AG08395 (cell line): ENCODE measurements at places on chromosomes 4 and X.
A peak's percentile ranks its signal among the peaks of the same experiment; 100 is the strongest.

GRCh38 chr4:149292425-149293007, 523.1 kb downstream of the IQCM start:
- DNase-seq, result no peak

DNA sequence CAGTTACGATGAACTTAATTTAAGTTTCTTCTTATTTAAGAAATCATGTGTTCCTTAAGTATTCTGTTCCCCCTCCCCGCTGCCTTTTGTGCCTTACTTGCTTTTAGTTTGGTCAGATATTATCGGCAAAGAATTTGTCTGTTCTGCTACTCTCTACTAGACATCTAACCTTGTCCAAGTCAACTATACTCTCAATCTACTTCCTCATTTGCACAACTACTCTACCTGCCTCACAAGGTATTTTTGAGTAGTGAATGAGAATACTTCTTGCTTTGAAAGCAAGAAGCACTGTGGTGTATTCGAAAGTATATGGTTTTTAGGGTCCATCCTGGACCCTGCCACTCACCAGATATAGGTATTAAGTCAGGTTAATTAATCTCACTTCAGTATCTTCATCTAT, 8.0 kb upstream of the KLHL5 start:
- DNase-seq, result no peak

- DNase-seq, result no peak
Observed at GRCh38 chr4:104693601-104694201, 199.0 kb upstream of the CXXC4 start.

GRCh38 chr4:132227151-132227856, 921.8 kb upstream of the PCDH10 start:
- DNase-seq, result no peak

DNA sequence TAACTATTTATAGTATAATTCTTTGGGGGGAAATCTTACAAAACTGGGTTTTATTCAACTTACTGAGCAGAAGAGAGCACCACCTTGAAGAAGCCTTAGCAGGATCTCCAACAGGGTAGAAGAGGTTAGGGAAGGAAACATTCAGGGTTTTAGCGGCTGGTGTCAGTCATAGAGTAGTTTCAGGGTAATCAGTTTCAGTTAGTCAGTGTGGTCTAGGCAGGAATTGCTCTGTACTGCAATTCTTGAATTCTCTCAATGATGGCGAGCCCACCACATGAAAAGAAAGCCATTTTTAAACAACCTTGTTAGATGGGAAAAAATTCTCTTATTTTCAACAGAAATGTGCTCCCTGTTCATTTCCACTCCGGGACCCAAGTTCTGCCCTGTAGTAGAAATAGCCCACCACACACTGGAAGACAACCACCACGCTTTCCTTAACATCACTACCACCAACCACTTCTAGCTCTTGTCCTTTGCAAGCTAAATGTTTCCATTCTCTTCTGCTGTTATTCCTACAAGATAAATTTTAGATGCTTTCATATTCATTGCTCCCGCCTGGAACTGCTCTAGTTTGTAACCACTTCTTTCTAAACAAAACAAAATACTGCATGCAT, 25.9 kb downstream of the COL25A1 start:
- no peak for DNase-seq

GRCh38 chrX:115491766-115492165, 69.2 kb upstream of the PLS3 start:
- DNase-seq, result no peak

DNA sequence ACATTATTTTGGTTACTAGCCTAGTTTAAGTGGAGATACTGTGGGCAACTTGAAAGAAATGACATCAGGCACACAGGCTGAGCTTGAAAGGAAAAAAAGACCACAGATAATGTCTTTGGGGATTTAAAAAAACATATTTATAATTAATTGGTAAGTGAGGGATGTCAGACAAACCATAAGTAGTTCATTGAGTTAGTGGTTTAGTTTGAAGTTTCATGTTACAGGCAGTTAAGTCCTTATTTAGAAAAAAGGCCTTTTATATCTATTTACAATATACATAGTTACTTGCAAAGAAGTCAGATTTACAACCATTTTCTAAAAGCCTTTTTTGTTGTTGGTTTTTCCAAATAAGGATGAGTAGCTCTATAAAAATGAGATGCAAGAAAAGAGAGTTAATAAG, 89.2 kb downstream of the CDS1 start:
- DNase-seq, result no peak

GRCh38 chr4:23922013-23922412, 32.2 kb upstream of the PPARGC1A start:
- no peak for DNase-seq

GRCh38 chr4:98571161-98571786, 87.1 kb downstream of the TSPAN5 start:
- DNase-seq, result no peak

DNA sequence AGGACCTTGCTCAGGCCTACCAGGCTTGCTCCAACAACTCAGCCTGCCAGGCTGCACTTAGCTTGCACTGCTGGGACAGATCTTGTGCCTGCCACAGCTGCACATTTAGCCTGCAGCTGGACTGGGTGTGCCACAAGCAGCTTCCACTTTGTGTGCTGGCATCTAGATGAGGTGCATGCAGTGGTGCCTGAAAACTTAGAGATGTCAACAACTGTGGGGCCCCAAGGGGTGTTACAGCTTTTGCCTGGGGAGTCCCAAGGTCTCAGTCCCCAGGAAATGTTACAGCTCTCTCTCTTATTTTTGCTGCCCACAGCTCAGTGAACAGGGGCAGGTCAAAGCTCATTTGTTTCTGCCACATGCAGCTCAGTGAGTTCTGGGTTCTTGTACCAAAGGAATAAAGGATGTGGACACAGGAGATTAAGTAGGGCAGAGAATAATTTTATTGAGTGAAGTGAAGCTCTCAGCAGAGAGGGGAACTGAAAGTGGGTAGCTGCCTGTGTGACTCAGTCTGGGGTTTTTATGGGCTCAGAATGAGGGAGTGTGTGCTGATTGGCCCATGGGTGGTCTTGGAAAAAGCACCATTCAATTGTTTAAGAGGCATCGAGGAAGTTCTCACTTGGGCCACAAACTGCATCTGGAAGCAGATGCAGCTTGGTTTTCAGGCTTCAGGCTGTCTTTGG, 828.3 kb downstream of the TECRL start:
- DNase-seq, result no peak

- DNase-seq, result no peak
Observed at GRCh38 chr4:76607846-76608245, 172.8 kb downstream of the SHROOM3 start.

- DNase-seq, result no peak
Observed at GRCh38 chr4:123060039-123060770, 137.8 kb upstream of the NUDT6 start.

GRCh38 chr4:80079255-80079923, 6.4 kb upstream of the ANTXR2 start:
- no peak for DNase-seq

DNA sequence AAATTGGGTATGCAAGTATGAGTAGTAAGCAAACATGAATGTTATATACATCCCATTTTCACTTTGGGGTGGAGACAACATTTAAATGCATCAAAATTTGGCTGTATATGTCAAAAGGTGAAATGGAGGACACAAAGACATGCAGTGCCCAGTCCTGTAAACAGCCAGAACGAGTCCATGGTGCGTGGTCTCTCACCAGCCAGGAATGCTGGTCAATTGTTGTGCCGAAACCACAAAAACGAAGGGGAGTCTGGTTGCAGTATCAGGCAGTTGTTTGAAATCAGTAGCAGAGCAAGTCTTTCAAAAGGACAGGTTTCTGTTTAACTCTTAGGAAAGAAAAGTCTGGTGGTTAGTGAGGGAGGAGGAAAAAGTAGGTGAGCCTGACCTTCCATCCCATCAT, 22.3 kb upstream of the RNF150 start:
- DNase-seq, result no peak

DNA sequence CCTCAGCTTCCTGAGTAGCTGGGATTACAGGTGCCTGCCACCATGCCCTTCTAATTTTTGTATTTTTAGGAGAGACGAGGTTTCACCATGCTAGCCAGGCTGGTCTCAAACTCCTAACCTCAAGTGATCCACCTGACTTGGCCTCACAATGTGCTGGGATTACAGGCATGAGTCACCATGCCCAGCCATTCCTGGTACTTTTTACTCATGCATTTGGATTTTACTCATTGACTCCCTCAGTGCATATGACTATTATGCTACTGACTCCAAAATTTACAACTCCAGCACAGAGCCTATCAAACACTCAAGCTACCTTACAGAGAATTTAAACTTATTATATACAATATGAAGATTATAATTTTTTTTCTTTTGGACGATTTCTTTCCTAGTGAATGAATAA, 199.9 kb downstream of the CXXC4 start:
- DNase-seq, result no peak

DNA sequence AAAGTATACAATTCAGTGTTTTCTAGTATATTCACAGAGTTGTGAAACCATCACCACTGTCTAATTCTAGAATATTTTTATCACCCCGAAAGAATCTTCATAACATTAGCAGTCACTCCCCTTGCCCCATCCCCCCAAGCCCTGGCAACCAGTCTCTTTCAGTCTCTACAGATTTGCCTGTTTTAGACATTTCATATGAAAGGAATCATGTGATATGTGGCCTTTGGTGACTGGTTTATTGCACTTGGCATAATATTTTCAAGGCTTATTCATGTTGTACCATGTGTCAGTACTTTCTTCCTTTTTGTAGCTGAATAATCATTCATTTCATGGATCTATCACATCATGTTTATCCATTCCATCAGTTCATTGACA, 371.7 kb downstream of the AFF2 start:
- no peak for DNase-seq

DNA sequence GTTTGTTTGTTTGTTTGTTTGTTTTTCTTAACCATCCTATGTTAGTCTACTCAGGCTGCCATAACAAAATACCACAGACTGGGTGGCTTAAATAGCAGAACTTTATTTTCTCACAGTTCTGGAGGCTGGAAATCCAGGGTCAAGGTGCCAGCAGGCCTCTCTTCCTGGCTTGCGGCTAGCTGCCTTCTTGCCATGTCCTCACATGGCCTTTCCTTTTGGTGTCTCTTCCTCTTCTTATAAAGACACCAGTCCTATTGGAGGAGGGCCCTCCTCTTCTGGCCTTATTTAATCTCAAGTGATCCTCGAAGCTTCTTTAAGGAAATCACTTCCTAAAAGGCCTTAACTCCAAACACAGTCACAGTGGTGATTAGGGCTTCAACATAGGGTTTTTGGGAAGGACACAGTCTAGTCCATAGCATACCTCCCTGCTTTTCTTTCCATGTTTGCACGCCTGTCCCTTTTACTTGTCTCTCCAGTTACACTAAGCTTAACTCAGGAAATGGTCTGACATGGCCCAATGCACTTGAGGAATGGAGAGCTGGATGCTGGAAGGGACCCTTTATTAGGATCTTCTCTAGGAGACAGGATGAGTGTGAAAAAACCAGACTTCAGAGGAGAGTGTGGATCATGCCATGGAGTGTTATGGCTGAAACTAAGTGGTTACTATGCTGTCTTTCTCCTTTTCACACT, 36.0 kb upstream of the MGST2 start:
- DNase-seq, result no peak

- DNase-seq, result no peak
Observed at GRCh38 chr4:78484574-78484973, 67.0 kb upstream of the ANXA3 start.

- peak; percentile 6 for DNase-seq
Observed at GRCh38 chrX:109312757-109313156, 169.1 kb downstream of the GUCY2F start.

- peak; percentile 70 for DNase-seq
Observed at GRCh38 chr4:8917868-8918783, 46.5 kb upstream of the HMX1 start.

GRCh38 chr4:30720021-30720660, at the start of gene PCDH7:
PCDH7 (plus strand) TSS chr4:30720369; CDS start chr4:30721423, 1,054 bp downstream.
- no peak for DNase-seq

GRCh38 chrX:26470941-26471340, 255.0 kb downstream of the MAGEB5 start:
- DNase-seq, result no peak

DNA sequence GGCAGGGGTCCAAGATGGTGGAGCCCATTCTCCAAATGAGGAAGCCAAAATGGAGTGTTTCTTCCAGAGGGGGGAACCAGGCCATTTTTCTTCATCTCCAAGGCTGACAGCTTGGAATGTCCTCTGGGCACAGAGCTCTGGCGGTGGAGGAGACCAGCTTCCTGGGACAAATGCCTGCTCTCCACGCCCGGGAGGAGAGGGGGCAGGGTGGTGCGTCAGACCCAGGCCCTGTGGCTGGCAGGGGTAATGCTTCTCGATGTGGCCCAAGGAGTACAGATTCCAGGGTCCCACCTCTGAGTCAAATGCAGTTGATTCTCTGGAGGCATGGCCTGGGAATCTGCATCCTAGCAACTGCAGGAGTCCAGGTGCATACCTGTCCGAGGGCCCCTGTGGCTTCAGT, 44.6 kb upstream of the ADRA2C start:
- DNase-seq, result no peak

DNA sequence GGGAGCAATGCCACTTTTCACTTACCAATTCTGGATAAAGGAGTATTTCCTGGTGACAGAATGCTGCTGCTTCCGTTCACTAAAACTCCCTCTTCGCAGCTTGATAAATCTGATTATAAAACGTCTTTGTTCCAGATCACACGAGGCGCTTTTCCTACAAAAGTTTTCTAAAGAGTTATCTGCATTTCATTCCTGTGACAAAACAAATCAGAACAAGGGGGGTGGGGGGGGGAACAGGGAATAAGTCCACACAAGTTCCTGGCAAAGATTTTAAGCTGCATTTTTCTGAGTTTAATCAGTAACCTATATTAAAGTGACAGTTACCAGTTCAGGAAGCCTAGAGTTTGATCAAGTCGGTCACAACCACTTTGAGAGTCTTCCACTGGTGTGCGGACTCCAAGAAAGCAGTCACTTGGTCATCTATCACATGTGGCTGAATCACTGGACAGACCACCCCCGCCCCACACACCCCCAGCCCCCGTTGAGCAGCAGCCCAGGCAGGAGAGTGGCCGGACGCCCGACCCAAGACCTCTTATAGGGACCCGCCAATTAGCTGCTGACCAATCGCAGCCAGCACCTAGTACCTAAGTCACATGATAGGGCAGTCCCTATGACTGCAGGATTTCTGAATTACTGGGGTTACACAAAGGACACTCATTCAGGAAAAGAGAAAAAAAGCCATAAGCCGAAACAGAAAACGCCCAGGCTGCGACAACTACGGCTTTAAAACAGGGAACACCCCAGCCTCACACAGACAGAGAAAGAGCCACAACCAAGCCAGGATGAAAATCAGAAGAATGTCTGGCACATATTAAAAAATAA, 569.3 kb upstream of the DIPK2B start:
- DNase-seq, result peak; percentile 79

DNA sequence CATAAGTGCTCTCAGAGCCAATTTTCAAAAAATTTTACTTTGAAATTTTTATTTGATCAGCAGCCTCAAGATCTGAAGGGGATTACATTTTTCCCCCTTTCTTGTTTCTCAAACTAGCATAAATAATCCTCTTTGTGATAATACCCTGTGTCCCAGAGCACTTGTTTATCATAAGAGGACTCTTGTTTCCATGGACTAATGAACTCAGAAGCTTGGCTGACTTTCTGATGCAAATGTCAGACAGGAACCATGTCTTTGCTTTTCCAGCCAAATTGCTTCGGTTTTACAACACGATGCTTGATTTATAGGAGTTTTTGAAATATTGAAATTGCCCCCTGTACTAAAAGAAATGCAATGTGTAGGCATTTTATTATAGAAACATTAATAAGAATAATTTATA, 859.3 kb upstream of the LCORL start:
- DNase-seq, result no peak

GRCh38 chr4:13174001-13174400, 310.1 kb downstream of the RAB28 start:
- peak; percentile 34 for DNase-seq
